ENCODE measurements at places on chromosomes 16 and 17.

DNA sequence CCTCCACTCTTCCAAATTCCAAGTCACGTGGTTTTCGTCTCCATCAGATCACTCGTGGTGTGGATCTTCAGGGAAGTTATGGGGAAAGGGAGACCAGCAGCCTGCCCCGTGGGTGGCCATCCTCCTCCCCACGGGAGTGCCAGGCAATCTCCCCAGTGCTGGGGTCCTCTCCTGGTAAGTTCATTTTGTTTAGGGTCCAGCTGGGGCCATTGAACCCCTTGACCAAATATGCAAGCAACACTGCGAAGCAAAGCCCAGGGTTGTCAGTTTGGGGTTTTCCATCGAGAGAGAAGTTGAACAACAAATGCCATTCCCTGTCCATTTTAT is 4.1 kb upstream of the LCMT1 start:
- no peak for DNase-seq

DNA sequence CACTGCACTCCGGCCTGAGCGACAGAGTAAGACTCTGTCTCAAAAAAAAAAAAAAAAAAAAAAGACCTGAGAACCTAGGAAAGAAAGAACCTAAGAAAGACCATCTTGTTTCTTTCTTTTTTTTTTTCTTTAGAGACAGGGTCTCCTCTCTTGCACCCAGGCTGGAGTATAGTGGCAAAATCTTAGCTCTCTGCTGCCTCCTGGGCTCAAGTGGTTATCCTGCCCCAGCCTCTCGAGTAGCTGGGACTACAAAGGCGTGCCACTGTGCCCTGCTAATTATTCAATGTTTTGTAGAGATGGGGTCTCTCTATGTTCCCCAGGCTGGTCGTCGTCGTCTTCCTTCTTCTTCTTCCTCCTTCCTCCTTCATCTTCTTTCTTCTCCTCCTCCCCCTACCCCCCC is 7.8 kb upstream of the BIRC5 start:
- no peak for DNase-seq

GRCh38 chr17:20091174-20092029 is 82.2 kb downstream of the SPECC1 start:
- no peak for DNase-seq

- no peak for DNase-seq
These were observed 70.0 kb downstream of the CNGB1 start for GRCh38 chr16:57900796-57901479.

- no peak for DNase-seq
These were observed 11.2 kb downstream of the SPNS3 start for GRCh38 chr17:4444782-4445473.

- DNase-seq, result no peak
These were observed 1.7 kb upstream of the COASY start for GRCh38 chr17:42560246-42560645.

GRCh38 chr17:34220752-34221395 is 34.2 kb upstream of the CCL2 start:
- no peak for DNase-seq

- peak; percentile 38 for DNase-seq
These were observed 47.9 kb downstream of the NOL11 start for GRCh38 chr17:67765623-67766022.

GRCh38 chr16:8892101-8892575 is 10.0 kb downstream of the LITAFD start:
- no peak for DNase-seq

DNA sequence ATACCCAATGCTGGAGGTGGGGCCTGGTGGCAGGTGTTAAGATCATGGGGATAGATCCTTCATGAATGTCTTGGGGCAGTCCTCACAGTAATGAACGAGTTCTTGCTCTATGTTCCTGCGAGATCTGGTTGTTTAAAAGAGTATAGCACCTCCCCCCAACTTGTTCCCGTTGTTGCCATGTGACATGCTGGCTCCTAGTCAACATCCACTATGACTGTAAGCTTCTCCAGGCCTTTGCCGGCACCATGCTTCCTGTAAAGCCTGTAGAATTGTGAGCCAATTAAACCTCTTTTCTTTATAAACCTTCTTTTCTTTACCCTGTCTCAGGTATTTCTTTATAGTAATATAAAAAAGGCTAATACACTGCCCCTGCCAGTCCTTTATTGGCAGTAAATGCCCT is 33.3 kb downstream of the RANBP10 start:
- no peak for DNase-seq

GRCh38 chr16:89860747-89861304 is 12.6 kb upstream of the TCF25 start:
- DNase-seq, result peak; percentile 99

GRCh38 chr17:35171834-35172233 is 22.4 kb downstream of the SLC35G3 start:
- DNase-seq, result no peak

DNA sequence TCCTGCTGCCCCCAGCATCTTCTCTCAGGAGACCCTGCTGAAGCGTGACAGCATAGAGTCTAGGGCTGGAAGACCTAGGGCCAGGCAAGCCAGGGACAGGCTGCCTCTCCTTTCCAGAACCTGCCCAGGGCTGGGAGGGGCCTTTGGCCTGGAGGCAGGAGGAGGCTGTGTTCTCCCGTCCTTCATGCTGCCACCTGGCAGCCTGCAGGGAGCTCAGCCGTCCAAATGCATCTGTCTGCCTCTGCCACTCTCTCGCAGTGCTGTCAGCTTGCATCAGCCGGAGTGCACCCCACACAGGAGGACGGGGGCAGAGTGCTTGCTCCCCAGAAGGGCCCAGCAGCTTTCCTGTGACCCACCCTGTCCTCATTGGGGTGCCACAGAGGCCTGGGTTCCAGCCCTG is 31.3 kb downstream of the ARHGAP23 start:
- no peak for DNase-seq

GRCh38 chr16:17301184-17301583 is 169.6 kb downstream of the XYLT1 start:
- no peak for DNase-seq

GRCh38 chr17:36196131-36196486 is 449 bp downstream of the CCL3L1 start:
- DNase-seq, result no peak

- peak; percentile 67 for DNase-seq
These were observed 12.3 kb upstream of the PITPNA start for GRCh38 chr17:1574697-1575471.

DNA sequence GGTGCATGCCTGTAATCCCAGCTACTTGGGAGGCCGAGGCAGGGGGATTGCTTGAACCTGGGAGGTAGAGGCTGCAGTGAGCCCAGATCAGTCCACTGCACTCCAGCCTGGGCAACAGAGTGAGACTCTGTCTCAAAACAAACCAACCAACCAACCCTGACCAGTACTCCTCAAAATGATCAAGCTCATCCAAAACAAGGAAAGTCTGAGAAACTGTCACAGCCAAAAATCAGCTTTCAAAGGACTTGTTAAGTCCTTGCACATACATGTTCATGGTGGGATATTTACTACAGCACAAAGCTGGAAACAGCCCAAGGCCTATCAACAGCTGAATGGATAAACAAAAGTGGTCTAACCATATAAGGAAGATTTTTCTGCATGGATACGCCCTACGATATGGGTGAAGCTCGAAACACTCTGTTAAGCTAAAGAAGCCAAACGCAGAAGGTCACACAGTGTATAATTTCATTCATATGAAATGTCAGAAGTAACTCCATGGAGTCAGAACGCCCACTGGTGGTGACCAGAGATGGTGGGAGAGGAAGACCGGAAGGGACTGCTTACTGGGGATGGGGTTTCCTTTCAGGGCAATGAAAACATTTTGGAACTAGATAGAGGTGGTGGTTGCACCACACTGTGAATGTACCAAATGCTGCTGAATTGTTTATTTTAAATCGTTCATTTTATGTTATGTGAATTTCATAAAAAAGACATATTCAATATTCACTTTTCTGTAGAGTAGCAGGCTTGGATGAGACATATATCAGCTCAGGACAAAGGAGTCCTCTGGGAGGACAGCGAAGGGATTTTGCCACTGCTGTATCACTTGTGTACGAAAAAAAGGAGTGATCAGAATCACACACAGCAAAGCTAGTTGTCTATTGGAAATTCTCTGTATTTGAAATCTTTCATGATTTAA is 17.7 kb downstream of the CCL17 start:
- DNase-seq, result peak; percentile 58

DNA sequence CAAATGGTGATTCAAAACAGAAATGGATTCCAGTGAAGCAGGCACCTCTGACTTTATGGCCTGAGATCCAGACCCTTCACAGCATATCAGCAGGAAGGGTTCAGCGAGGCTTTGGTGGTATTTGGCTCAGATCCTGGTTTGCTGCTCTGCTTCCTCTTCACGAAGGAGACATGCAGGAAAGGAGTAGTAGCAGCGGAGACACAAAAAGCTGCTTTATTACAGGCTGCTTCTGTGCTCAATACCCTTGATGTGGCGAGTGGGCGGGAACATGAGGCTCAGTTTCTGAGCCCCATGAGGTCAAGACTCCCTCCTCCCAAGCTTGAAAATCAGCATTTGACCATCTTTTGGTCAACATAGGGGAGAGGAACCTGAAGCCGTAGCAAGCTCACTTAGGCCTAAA is 213.3 kb upstream of the AXIN2 start:
- DNase-seq, result no peak

DNA sequence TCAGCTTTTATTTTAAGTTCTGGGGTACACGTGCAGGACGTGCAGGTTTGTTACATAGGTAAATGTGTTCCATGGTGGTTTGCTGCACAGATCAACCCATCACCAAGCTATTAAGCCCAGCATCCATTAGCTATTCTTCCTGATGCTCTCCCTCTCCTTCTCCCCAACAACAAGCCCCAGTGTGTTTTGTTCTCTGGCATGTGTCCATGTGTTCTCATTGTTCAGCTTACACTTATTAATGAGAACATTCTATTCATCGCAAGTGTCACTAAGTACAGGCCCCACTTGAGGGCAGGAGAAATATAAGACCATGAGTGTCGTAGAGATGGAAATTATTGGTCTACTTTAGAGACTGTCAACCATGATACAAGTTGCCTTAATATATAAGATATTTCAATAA is 615.1 kb downstream of the CDH8 start:
- DNase-seq, result no peak

DNA sequence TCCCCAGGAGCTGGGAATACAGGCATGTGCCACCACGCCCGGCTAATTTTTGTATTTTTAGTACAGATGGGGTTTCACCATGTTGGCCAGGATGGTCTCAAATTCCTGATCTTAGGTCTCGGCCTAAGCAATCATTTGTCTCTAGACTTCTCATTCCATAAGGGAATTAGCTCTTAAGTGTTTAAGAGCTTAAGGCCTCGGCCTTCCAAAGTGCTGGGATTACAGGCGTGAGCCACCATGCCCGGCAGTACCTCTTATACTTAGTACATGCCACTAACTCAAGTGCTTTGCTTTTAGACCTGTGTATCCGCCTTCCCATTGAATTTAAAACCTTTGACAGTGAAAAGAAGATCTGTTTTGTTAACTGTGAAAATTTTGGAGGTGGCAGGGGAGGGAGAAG is 16.6 kb upstream of the IL21R start:
- DNase-seq, result no peak

DNA sequence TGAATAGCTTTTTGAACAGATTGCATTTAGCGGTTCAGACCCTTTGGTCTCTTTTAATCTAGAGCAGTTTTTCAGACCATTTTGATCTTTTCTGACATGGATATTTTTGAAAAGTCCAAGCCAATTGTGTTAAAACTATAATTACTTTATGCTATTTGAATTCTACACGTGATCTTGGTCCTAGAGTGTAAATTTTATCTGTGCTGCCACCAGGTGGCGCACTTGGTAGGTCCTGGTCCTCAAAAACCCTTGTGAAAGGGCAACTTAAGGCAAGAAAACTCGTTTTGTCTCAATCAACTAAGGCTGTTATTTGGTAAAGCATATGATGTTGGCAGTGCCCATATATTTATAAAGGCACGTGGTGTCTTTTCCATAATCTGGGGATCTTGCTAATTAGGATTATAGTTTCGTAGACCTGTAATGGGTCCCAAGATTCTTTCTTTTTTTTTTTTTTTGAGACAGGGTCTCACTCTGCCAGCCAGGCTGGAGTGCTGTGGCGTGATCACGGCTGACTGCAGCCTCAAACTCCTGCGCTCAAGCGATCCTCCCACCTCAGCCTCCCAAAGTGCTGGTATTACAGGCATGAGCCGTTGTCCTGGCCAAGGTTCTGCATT is 43.9 kb upstream of the TEX2 start:
- peak; percentile 72 for DNase-seq

- no peak for DNase-seq
These were observed 11.7 kb upstream of the SLC47A2 start for GRCh38 chr17:19728084-19728495.

GRCh38 chr17:63516910-63517824 is 6.0 kb upstream of the KCNH6 start:
- DNase-seq, result no peak

- no peak for DNase-seq
These were observed 8.0 kb upstream of the WFDC1 start for GRCh38 chr16:84286578-84287240.

DNA sequence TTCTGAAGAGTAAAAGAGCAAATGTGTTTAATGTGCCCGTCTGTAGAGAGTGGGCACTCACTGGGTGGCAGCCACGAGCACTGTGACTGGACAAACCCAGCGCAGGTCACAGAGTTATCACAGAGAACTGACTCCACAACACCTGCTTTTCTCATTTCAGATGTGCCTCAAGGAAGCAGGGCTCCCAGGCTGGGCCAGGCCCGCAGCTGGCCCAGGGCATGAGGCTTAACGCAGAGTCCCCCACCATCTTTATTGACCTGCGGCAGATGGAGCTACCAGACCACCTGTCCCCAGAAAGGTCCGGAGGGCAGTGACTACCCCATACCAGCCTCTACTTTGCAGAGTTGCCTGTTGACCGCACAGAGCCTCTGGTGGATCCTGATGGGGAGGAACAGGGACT is 11.9 kb downstream of the DNAAF8 start:
- DNase-seq, result no peak

DNA sequence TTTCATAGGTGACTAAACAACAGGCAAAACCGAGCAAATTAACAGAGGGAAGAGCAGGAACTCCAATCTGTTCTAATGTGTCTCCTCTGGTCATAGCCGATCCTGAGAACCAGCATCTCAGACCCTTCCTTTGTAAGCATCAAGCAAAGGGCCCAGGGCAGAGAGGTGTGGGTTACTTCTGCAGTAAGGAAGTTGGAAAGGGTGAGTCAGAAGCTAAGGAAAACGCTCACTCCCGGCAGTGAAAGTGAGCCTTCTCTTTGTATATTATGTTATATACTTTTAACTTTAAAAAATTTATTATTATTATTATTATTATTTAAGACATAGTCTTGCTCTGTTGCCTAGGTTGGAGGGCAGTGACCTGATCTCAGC is 77.7 kb downstream of the MRM3 start:
- no peak for DNase-seq

- DNase-seq, result no peak
These were observed 184.6 kb upstream of the C17orf78 start for GRCh38 chr17:37191219-37191618.

- DNase-seq, result no peak
These were observed 183.7 kb downstream of the FOXL1 start for GRCh38 chr16:86762095-86762494.

- no peak for DNase-seq
These were observed 36.5 kb upstream of the EFCAB3 start for GRCh38 chr17:62343764-62344270.
